H1 (cell line): ENCODE measurements at places on chromosomes 4 and X. TPM values are rescaled to one million over a fixed set of nuclear protein-coding genes. Genes with fewer than 3 reads are reported as not detected.
A peak's percentile ranks its signal among the peaks of the same experiment; 100 is the strongest.

Gene PABPC1L2A
- total RNA-seq = 0.32 and 0.73 TPM in 2 replicates

- no peak for DNase-seq
Measured at GRCh38 chr4:16411501-16412085, 185.3 kb upstream of the TAPT1 start.

GRCh38 chr4:41446981-41447725, 90.8 kb upstream of the LIMCH1 start:
- DNase-seq = no peak

Gene BEX2
- 57.5 and 60.2 TPM in 2 replicates for total RNA-seq

Gene SERTM2
- total RNA-seq = 0.38 and 0.58 TPM in 2 replicates

Gene MAGEC3
- total RNA-seq = not detected in 2 replicates

- DNase-seq = no peak
Measured at GRCh38 chrX:109732017-109732801, 848 bp downstream of the ACSL4 start.

Gene TGIF2LX
- total RNA-seq = not detected in 2 replicates

Gene BST1
- 0.52 TPM in 1 of 2 replicates, not detected in the other for total RNA-seq

GRCh38 chr4:83329521-83330110, 5.0 kb downstream of the HPSE start:
- DNase-seq = no peak

GRCh38 chr4:105474099-105474518, 247 bp upstream of the PPA2 start:
- DNase-seq = no peak

- no peak for DNase-seq
Measured at GRCh38 chr4:3215733-3216132, 33.2 kb upstream of the MSANTD1 start.

GRCh38 chrX:102599951-102600579, 750 bp downstream of the ARMCX5 start:
- no peak for DNase-seq

Gene ATP6AP2
- 66.0 and 71.7 TPM in 2 replicates for total RNA-seq

- DNase-seq = no peak
Measured at GRCh38 chr4:47154816-47155370, 123.5 kb downstream of the GABRB1 start.

GRCh38 chrX:2507904-2508627, 7.3 kb upstream of the DHRSX start:
- no peak for DNase-seq

DNA sequence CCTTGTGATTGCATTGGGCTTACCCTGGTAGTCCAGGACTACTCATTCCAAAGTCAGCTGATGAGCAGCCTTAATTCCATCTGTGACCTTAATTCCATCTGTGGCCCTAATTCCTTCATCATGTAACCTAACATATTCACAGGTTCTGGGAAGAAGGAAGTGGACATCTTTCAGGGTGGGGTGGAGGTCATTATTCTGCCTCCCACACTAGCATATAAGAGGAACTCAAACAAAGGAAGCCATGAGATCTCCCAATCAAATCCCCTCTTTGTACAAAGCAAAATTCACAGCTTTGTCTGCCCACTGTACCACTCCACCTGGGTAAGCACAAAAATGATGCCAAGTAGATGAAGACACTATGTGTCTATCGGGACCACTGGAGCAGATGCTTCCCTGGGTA, 87.3 kb downstream of the SLC2A9 start:
- DNase-seq = no peak

- peak; percentile 92 for DNase-seq
Measured at GRCh38 chr4:183098723-183099536, at the start of gene WWC2. TSS of gene WWC2 (plus strand) at chr4:183099257. CDS start at chr4:183099492, 235 bp downstream.

DNA sequence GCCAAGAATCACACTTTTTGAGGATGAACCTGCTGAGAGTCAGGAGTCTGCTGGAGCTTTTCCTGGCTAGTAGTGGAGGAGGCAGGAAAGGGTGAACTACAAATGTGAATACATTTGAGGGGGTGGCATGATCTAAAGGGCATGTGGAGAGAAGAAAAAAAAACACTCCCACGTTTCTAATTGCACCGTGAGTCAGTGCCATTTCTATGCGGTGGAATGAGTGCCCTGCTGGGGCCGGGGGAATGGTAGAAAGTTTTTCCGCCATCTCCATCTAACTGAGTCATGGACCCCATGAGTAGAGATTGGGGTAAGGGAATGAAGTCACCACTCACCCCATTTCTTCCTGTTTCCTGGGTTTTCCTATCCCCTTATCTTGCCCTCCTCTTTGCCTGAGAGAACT, 19.8 kb downstream of the BEX3 start:
- DNase-seq = no peak

Gene ITIH6
- total RNA-seq = not detected in 2 replicates

- DNase-seq = no peak
Measured at GRCh38 chr4:186813377-186814068, 89.9 kb upstream of the FAT1 start.

GRCh38 chr4:23856630-23857029, 33.2 kb downstream of the PPARGC1A start:
- no peak for DNase-seq

Gene SHISA3
- 2.0 and 2.2 TPM in 2 replicates for total RNA-seq

Gene VSIG1
- total RNA-seq = 1.6 and 2.2 TPM in 2 replicates

DNA sequence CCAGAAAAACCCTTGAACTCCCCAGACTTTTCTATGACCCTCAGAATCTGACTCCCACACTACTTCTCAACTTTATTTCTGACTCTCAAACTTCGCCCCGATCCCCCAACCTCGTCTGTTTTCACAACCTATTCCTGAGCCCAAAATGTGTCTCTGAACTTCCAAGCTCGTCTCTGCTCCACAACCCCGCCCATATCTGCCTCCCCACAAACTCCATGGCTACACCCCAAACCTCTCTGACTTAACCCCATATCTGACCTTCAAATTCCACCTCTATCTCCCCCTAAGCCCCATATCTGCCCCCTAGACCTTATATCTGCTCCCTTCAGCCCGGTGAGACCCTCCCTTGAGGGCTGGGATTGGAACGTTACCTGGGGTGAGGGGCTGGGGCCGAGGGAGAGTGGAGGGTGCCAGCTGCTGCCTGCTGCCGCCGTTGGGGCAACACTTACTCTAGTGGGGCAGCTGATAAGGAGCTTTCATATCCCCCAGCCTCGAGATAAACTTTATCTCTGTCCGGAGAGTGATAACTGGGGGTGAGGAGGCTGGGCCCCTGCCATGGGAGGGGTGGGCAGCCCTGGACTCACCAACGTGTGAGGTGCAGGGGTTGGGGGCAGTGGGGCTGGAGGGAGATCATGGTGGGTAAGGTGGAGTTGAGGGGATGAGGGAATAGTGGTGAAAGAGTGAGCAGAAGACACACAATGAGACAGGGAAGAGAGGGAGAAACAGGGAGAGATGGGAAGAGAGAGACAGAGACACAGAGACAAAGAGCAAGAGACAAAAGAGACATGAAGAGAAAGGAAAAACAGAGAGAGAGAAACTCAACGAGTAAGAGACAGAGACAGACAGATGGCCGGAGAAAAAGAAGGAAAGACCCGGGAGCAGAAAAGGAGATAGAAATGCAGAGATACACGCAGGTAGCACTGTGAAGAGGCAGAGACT, 1.4 kb downstream of the GATA1 start:
- no peak for DNase-seq

- DNase-seq = peak; percentile 43
Measured at GRCh38 chr4:4423706-4424498, 37.0 kb downstream of the NSG1 start.

- DNase-seq = no peak
Measured at GRCh38 chr4:13994016-13994415, 366.5 kb upstream of the BOD1L1 start.

DNA sequence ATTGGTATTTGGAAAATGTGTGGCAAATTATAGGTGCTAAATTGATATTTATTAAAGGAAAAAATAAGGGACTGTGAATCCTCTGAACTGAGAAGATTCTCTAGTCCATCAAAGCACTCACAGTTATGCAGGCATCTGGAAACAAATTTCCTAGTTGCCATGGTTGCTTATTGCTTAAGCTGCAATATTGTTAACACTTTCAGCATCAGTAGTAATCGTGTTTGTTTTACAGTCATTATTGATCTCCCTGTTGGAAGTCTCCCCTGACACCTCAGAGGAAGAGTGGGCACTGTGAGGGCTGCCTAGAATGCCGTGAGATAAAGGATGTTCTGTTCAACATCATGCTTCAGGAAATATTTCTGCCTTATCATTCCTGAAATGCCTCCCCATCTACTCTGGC, 2004.3 kb upstream of the ADGRL3 start:
- no peak for DNase-seq

Gene XAGE1B
- total RNA-seq = not detected in 2 replicates

Gene SSX2B
- total RNA-seq = not detected in 2 replicates

Gene NEIL3
- total RNA-seq = 10.8 and 11.0 TPM in 2 replicates

Gene TREX2
- 0.69 and 0.71 TPM in 2 replicates for total RNA-seq

DNA sequence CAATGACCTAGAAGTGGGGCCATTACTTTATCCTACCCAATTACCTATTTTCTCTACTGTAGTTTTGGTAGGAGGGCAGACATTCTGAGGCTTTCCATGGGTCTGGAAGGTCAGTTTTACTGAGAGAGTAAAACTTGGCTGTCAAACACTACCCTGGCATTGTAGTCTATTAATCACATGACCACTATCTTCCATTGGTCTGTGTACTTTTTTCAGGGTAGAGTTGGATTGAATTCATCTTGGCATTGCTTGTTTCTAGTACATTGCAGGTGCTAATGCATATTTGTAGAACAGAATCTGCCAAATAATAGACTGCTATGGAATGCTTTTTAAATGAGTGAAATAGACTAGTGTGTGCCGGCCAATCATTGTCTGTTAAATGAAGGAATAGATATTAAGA, 271.9 kb downstream of the STIM2 start:
- no peak for DNase-seq

Gene TAF7L
- not detected in 2 replicates for total RNA-seq

DNA sequence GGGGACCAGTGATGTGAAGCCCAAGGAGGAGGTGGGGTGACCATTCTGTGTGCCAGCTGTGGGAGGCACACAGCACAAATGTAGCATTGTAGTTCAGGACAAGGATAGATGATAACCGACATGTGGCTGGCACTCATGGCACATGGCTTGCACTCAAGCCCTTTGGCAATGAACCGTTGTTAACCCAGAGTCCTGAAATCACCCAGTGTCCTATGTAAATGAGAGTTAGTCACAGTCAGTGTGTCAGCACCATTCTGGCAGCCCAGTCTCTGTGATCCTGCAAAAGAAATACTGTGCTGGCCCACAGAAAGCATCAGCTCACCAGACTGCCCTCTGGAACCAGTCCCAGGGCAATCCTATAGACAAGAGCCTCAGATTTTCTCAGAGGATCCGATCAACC, 339.3 kb downstream of the MID1IP1 start:
- no peak for DNase-seq

DNA sequence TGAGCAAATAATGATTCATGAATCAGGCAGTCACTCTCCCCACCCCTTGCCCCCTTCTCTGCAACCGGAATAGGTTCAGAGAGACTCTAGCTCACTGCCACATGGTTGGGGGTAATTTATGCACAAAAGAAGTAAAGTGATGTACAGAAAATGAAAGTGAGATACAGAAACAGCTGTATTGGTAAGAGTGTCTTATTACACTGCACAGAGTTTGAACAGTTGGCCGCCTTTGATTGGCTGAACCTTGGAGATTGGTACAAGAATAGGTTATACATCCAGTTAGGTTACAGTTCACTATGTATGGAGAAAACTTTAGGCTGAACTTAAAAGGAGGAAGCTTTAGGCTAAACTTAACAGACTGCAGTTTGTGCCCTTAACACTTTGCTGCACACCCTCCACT, 34.6 kb upstream of the DIAPH2 start:
- DNase-seq = no peak

DNA sequence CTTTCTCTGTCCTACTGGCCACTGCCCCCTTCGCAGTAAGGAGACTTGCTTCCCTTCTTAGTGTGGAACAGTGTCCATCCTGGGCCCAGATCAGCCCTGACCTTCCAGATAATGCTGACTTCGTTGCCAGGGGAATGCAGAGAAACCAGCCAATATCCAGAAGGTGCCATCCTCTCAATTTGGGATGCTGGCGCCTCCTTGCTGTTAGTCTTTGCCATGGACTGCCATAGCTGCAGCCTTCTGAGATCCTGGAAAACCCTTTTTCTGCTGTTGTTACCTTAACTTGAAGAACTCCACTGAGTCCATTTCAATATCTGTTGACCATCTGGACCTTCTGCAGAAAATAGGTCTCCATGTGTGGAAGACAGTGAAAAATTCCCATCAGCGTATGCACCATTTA, 21.8 kb downstream of the RAI2 start:
- no peak for DNase-seq

Gene CCDC120
- 11.8 and 11.9 TPM in 2 replicates for total RNA-seq

Gene RAI2
- 1.6 and 2.0 TPM in 2 replicates for total RNA-seq

GRCh38 chrX:3026074-3026815, 15.0 kb upstream of the ARSF start:
- DNase-seq = no peak

GRCh38 chrX:48913605-48914366, 2.3 kb upstream of the SLC35A2 start:
- DNase-seq = no peak

DNA sequence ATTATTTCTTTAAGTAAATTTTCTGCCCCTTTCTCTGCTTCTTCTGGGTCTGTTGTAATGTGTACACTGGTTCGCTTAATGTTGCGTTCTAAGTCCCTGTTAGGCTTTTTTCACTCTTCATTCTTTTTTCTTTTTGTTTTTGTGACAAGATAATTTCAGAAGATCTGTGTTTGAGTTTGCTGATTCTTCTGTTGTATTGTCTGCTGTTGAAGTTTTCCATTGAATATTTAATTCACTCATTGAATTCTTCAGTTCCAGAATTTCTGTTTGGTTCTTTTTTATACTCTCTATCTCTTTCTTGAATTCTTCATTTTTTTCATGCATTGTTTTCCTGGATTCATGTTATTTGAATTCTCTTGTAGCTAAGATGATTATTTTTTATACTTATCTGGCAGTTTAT, 66.3 kb upstream of the NUDT6 start:
- no peak for DNase-seq

Gene ARX
- total RNA-seq = not detected in 2 replicates

Gene CT45A2
- total RNA-seq = not detected in 2 replicates

DNA sequence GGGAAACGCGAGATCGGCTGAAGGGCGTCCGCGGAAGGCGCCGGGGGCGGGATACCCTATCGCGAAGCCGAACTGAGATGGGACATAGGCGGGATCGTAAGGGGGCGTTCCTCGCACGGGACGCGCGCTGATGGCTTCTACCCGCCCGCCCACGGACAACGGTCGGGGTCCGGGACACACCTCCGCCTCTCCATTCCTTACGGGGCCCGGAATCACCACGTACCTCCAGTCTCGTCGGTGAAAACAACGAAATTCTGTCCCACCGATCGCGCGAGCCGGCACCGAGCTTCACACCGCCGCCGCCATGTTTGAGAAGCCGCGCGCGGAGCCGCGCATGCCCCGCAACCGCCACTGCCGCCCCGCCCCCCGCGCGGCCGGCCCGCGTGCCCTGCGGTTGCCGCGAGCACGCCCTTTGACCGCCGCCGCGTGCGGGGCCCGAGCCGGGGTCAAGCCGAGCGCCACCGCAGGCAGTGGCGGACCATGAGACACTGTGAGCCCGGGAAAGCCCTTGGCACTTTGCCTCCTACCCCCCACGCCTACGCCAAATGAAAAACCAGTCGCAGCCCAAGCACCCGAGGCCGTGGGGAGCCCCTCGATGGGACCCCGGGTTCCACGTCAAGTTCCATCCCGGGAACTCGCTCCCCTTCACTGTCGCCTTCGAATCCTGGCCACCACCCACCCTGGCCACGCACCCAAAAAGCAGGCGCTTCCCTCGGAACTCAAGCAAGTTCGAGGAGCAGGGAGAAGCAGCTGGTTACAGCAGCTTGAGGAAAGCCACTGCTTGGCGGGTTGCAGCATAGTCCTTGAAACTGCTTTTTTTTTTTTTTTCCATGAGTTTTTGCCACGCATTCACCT, at the start of gene SCML2:
SCML2 (minus strand) TSS at position 320 of the 855 bp plus-strand sequence. CDS start 20,617 bp downstream, outside the sequence.
- no peak for DNase-seq
